LHCN-M2 (cell line): ENCODE measurements at places on chromosomes 1 and 21. TPM values are rescaled to one million over a fixed set of nuclear protein-coding genes. Genes with fewer than 3 reads are reported as not detected.

Gene NEK2
- 54.4 and 54.9 TPM in 2 replicates for total RNA-seq

Gene FBXO2
- total RNA-seq = not detected in 2 replicates

Gene BSND
- not detected in 2 replicates for total RNA-seq

Gene KCNJ9
- total RNA-seq = not detected in 2 replicates

Gene CHI3L2
- total RNA-seq = 0.83 and 2.2 TPM in 2 replicates

Gene LINGO4
- not detected in 2 replicates for total RNA-seq

Gene NUP210L
- not detected in 2 replicates for total RNA-seq

Gene GIPC2
- 1.5 and 1.7 TPM in 2 replicates for total RNA-seq

- no peak for DNase-seq
These were observed 127.0 kb downstream of the LTN1 start for GRCh38 chr21:28865488-28866186.

DNA sequence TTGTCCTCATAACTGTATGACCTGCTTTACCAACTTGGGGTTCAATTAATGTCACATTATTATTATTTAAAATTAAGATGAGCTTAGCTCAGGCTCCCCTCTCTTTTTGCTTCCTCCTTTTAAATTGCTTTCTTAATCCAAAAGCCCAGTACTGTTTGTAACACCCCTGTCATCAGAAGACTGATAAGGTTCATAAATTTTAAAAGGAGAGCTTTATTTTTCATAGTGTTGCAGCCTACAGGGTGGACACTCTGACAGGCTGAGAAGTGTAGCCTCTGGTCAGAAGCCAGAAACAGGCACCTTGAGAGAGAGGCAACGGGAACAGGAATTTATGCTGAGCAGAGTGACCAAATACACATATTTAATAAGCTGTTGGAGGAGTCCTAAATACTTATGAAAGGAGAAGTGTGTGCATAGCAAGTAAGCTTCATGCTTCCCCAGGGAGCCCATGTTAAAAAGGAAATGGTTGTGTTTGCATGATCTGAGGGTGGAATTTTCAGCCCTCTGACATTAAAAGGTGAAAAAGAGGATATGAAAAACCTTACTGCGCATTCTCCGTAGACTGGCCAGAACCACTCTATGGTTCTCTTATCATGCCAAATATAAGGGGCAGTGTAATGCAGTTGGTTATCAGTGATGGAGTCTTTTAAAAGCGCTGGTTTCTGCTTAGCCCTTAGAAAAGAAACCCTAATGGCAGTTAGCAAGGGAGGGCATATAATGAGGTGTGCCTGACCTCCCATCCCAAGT lies 30.5 kb upstream of the FGGY start:
- no peak for DNase-seq

- no peak for DNase-seq
These were observed 49.8 kb downstream of the ADAMTS1 start for GRCh38 chr21:26795412-26795805.
